Calu3 (cell line): ENCODE measurements at places on chromosomes 3 and 15. TPM values are rescaled to one million over a fixed set of nuclear protein-coding genes. Genes with fewer than 3 reads are reported as not detected.

DNA sequence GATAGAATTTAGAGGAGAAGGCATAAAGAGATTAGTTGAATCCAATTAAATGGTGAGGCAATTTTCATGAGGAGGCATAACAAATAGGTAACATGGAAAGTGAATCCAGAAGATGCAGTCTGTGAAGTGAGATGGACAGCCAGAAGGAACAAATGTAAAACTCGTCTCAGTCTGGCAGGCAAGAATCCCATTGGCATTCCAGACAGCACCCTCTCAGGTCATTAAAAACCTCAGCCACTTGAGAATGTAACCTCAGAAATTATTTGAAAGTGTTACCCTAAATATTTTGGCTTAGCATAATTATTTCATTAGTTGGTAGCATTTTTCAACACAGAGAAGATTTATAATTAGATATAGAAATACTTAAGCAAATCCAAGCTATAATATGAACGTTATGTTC is 342.3 kb downstream of the LRRC3B start:
- DNase-seq: no peak
- no peaks in the 10 kb centered on the region for H3K36me3 ChIP-seq
- H3K4me1 ChIP-seq: no peaks in the 10 kb centered on the region
- no peak overlapping the region for H3K27ac ChIP-seq

DNA sequence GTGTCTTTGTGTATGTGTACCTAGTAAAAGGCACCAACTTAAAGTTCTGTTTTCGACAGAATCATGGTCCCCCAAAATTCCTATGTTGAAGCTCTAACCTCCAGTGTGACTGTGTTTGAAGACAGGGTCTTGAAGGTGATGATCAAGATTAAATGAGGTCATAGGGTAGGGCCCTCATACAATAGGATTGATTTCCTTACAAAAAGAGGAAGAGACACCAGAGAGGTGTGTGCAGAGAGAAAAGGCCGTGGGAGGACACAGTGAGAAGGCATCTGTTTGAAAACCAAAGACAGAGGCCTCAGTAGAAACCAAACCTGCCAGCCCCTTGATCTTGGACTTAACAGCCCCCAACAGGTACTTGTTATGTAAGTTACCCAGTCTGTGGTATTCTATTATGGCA is 52.0 kb upstream of the CORO2B start:
- no peak for DNase-seq
- H3K27me3 ChIP-seq: peaks cover 78% of the 10 kb centered on the region
- no peak overlapping the region for H3K27ac ChIP-seq
- no peaks in the 10 kb centered on the region for H3K36me3 ChIP-seq

DNA sequence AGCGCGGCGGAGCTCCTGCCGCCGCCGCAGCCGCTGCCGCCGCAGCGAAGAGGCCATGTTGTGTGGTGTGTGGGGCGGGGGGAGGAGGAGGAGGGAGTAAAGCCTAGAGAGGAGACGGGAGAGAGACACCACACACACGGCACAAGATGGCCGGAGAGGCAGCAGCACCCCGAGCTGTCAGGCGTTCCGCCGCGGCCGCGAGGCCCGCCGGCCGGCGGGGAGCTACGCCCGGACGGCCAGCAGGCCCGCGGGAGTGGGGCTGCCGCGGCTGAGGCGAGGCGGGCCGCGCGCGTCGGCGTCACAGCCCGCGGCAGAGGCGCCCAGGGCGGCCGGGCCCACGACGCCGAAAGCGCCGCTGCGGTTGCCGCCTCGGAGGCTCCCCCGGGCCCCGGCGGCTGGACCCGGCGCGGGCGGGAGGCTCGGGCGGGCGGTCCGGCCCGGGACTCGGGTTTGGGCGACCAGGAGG is 17.4 kb upstream of the CHD2 start:
- H3K27ac ChIP-seq: peak overlapping the region; percentile 94
- peak overlapping the region; percentile 68 for H3K4me3 ChIP-seq
- H3K27me3 ChIP-seq: peaks cover 13% of the 10 kb centered on the region
- peaks cover 69% of the 10 kb centered on the region for H3K36me3 ChIP-seq
- DNase-seq: no peak

DNA sequence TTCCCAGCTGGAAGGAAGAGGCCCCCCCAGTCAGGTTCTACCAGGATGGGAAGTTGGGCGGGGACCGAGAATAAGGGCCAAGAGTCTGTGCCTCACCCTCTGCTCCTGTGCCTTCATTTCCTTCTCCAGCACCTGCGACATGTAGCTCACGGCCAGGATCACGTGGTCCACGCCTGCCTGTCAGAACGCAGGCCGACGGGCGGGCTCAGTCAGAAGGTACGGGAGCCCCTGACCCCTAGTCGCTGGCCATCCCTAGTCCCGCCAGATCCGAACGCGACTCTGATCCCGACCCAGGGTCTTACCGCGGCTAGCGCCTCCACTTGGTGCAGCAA is 489 bp downstream of the GMPPB start:
- H3K27me3 ChIP-seq: no peaks in the 10 kb centered on the region
- H3K4me1 ChIP-seq: peaks cover 18% of the 10 kb centered on the region

GRCh38 chr15:85886309-85886811 is 91.6 kb upstream of the KLHL25 start:
- no peak overlapping the region for H3K4me3 ChIP-seq
- H3K27ac ChIP-seq: no peak overlapping the region
- peaks cover 70% of the 10 kb centered on the region for H3K27me3 ChIP-seq

- H3K27me3 ChIP-seq: peaks cover 47% of the 10 kb centered on the region
- no peak overlapping the region for H3K27ac ChIP-seq
- no peak for DNase-seq
Measured at GRCh38 chr3:14799146-14799545, 19.6 kb upstream of the FGD5 start.

GRCh38 chr3:188659449-188660090 is 505.6 kb downstream of the LPP start:
- no peak for DNase-seq
- no peaks in the 10 kb centered on the region for H3K36me3 ChIP-seq
- no peaks in the 10 kb centered on the region for H3K27me3 ChIP-seq
- H3K27ac ChIP-seq: no peak overlapping the region
- no peaks in the 10 kb centered on the region for H3K4me1 ChIP-seq

DNA sequence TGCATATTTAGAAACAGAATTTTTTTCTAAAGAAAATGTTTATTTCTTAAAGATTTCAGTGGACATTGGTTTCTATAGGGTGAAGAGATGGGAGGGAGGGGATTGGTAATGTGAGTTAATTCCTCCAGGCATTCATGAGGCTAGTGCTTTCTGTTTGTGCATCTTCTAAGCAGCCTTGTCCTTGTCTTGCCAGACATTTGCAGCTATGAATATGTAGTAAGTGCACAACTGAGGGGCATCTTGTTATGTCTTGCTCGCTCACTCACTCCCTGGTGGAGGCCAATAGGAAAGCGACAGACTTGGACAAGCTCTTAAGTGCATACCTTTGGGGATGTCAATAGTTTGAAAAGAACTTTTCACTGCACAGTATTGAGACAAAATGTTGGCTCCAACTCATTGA is 92.5 kb upstream of the ATP10A start:
- no peaks in the 10 kb centered on the region for H3K4me1 ChIP-seq
- no peaks in the 10 kb centered on the region for H3K36me3 ChIP-seq
- no peak overlapping the region for H3K27ac ChIP-seq
- DNase-seq: no peak
- no peak overlapping the region for H3K4me3 ChIP-seq
- H3K27me3 ChIP-seq: no peaks in the 10 kb centered on the region

GRCh38 chr3:127556565-127556964 is 34.0 kb downstream of the TPRA1 start:
- no peak overlapping the region for H3K27ac ChIP-seq
- peaks cover 79% of the 10 kb centered on the region for H3K27me3 ChIP-seq
- no peak overlapping the region for H3K4me3 ChIP-seq
- H3K4me1 ChIP-seq: no peaks in the 10 kb centered on the region

DNA sequence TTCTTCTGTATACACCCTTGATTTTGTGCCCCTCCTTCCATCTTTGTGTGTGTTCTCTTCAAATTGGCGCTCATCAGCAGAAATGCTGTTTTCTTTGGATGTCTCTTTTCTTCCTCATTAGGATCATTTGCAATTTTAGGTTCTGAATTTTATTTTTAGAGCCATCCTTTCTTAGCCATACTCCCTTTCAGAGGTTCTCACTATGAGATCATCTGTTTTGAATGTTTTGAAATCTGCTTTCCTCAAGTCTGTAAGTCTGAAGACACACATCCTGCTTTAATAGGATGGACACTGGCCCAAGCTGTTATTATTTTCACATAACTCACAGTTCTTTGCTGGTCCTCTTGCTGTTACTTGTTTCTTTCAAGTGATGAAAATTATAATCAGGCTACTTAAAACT is 124.8 kb downstream of the BDH1 start:
- H3K27ac ChIP-seq: no peak overlapping the region
- no peaks in the 10 kb centered on the region for H3K36me3 ChIP-seq
- DNase-seq: no peak
- peaks cover 11% of the 10 kb centered on the region for H3K4me1 ChIP-seq

DNA sequence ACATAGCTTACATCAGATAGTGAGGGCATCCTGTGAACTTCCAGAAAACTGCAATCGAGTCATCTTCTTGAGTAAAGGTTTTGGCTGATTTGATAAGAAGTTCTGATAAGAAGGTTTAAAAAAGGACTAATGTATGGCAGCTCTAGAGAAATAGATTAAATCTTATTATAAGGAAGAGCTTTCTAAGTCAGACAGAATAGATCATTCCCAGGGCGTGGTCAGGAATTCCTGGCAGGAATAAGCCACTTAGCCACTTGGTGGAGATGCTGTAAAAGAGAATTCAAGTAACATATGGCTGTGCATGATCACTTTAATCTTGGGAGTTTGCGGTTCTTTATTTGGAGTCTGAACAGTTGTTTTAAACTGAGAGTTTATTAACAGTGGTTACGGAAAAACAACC is 17.4 kb downstream of the PGBD4 start:
- H3K36me3 ChIP-seq: no peaks in the 10 kb centered on the region
- H3K27me3 ChIP-seq: no peaks in the 10 kb centered on the region
- DNase-seq: no peak
- H3K4me3 ChIP-seq: no peak overlapping the region
- H3K27ac ChIP-seq: no peak overlapping the region

The VGLL3 gene
- 40.0 and 48.2 TPM in 2 replicates for total RNA-seq

The PPP1R14D gene
- total RNA-seq: 0.51 and 1.7 TPM in 2 replicates

The CCR8 gene
- not detected in 2 replicates for total RNA-seq

The REC114 gene
- total RNA-seq: not detected in 2 replicates

The CDHR4 gene
- total RNA-seq: not detected in 2 replicates

The NSMCE3 gene
- total RNA-seq: 1.9 and 2.3 TPM in 2 replicates

The PRSS50 gene
- not detected in 2 replicates for total RNA-seq

The TM4SF4 gene
- 257 and 881 TPM in 2 replicates for total RNA-seq
